ENCODE measurements at places on chromosomes 2 and 18. TPM values are rescaled to one million over a fixed set of nuclear protein-coding genes. Genes with fewer than 3 reads are reported as not detected.

MAPK4 gene
- total RNA-seq, result not detected

WDCP gene
- 3.0 TPM for total RNA-seq

CFAP221 gene
- 0.31 TPM for total RNA-seq

MEMO1 gene
- 41.7 TPM for total RNA-seq

KHK gene
- total RNA-seq, result 0.52 TPM

MYOM1 gene
- 0.94 TPM for total RNA-seq

TUBA3E gene
- not detected for total RNA-seq

PGAP1 gene
- total RNA-seq, result 8.8 TPM

ALPG gene
- total RNA-seq, result not detected

TMEM182 gene
- 2.7 TPM for total RNA-seq

APLF gene
- total RNA-seq, result 11.2 TPM

ARHGAP15 gene
- 334 TPM for total RNA-seq

TGFA gene
- total RNA-seq, result 0.63 TPM

SNRPD1 gene
- 7.1 TPM for total RNA-seq

CFC1 gene
- not detected for total RNA-seq

C2orf66 gene
- not detected for total RNA-seq

PLGLB1 gene
- total RNA-seq, result 2.7 TPM

RNF152 gene
- 0.73 TPM for total RNA-seq

PDE1A gene
- not detected for total RNA-seq

TUBA4B gene
- total RNA-seq, result not detected

STPG4 gene
- total RNA-seq, result 1.2 TPM

NT5C1B gene
- total RNA-seq, result not detected

SERPINB3 gene
- not detected for total RNA-seq

EPC2 gene
- 95.3 TPM for total RNA-seq

CPS1 gene
- 0.42 TPM for total RNA-seq

PTRHD1 gene
- total RNA-seq, result 25.3 TPM

FAM237A gene
- total RNA-seq, result not detected

UGT1A6 gene
- total RNA-seq, result not detected

ZNF892 gene
- 1.2 TPM for total RNA-seq

IL36B gene
- not detected for total RNA-seq

DNAH7 gene
- 0.10 TPM for total RNA-seq

GALM gene
- total RNA-seq, result 13.0 TPM

COA5 gene
- total RNA-seq, result 18.6 TPM

WDFY1 gene
- total RNA-seq, result 103 TPM

C2orf72 gene
- total RNA-seq, result not detected

CRYGC gene
- not detected for total RNA-seq

RAX gene
- not detected for total RNA-seq

IL1B gene
- total RNA-seq, result 3,994 TPM

TRABD2A gene
- 96.0 TPM for total RNA-seq

MOGAT1 gene
- not detected for total RNA-seq

PSMA8 gene
- total RNA-seq, result 0.42 TPM

UPP2 gene
- total RNA-seq, result not detected

REG3A gene
- not detected for total RNA-seq

ARHGAP25 gene
- total RNA-seq, result 28.2 TPM

REL gene
- total RNA-seq, result 211 TPM

CYB5A gene
- 3.8 TPM for total RNA-seq

SERPINB7 gene
- not detected for total RNA-seq

STK16 gene
- total RNA-seq, result 18.5 TPM

SCYGR2 gene
- total RNA-seq, result not detected

AGAP1 gene
- 2.7 TPM for total RNA-seq

ITGB6 gene
- total RNA-seq, result not detected

ATP8B1 gene
- total RNA-seq, result not detected

RNU2-63P gene
- not detected for total RNA-seq

GAL3ST2 gene
- 2.5 TPM for total RNA-seq

NTSR2 gene
- not detected for total RNA-seq

C2orf78 gene
- not detected for total RNA-seq

Data from mononuclear cell (primary cell).